CD4-positive, CD25-positive, alpha-beta regulatory T cell (primary cell): ENCODE measurements at places on chromosomes 11 and 22. TPM values are rescaled to one million over a fixed set of nuclear protein-coding genes. Genes with fewer than 3 reads are reported as not detected.

- H3K27ac ChIP-seq, result no peak overlapping the region
- H3K27me3 ChIP-seq, result no peaks in the 10 kb centered on the region
- H3K4me1 ChIP-seq, result no peaks in the 10 kb centered on the region
- no peaks in the 10 kb centered on the region for H3K36me3 ChIP-seq
- no peak overlapping the region for H3K4me3 ChIP-seq
Measured at GRCh38 chr11:27896096-27896495, 195.8 kb upstream of the BDNF start.

- H3K4me1 ChIP-seq, result peaks cover 14% of the 10 kb centered on the region
- DNase-seq, result peak; percentile 47
- H3K27me3 ChIP-seq, result no peaks in the 10 kb centered on the region
- no peak overlapping the region for H3K4me3 ChIP-seq
- no peaks in the 10 kb centered on the region for H3K36me3 ChIP-seq
- H3K27ac ChIP-seq, result no peak overlapping the region
Measured at GRCh38 chr11:6667733-6668374, 12.2 kb upstream of the DCHS1 start.

GRCh38 chr11:69153661-69154060 lies 2.1 kb upstream of the SMIM38 start:
- H3K27ac ChIP-seq, result no peak overlapping the region
- no peaks in the 10 kb centered on the region for H3K36me3 ChIP-seq
- H3K4me3 ChIP-seq, result no peak overlapping the region

- H3K27me3 ChIP-seq, result no peaks in the 10 kb centered on the region
- no peak for DNase-seq
- no peaks in the 10 kb centered on the region for H3K36me3 ChIP-seq
- peaks cover 4% of the 10 kb centered on the region for H3K4me1 ChIP-seq
Measured at GRCh38 chr11:76077575-76078150, 128.6 kb downstream of the WNT11 start.

DNA sequence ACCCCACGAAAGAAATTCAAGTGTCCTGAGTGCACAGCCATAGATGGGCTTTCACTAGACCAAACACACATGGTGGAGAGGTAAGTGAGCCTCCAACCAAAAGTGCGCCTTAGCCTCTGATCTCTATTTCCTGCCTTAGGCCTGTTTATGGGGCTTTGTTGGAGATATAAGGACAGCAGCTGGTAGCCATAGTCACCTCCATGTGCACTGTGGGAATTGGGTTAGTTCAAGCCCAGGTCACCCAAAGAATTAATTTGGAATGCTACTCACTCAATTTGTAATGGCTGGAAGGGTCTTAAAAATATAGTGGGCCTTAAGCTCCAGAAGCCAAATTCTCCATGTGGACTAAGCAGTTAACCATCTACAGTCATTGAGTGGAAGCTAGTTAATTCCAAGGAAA lies 73.6 kb downstream of the ALX4 start:
- DNase-seq, result no peak
- no peak overlapping the region for H3K4me3 ChIP-seq
- H3K27ac ChIP-seq, result no peak overlapping the region
- H3K4me1 ChIP-seq, result no peaks in the 10 kb centered on the region
- no peaks in the 10 kb centered on the region for H3K27me3 ChIP-seq

DNA sequence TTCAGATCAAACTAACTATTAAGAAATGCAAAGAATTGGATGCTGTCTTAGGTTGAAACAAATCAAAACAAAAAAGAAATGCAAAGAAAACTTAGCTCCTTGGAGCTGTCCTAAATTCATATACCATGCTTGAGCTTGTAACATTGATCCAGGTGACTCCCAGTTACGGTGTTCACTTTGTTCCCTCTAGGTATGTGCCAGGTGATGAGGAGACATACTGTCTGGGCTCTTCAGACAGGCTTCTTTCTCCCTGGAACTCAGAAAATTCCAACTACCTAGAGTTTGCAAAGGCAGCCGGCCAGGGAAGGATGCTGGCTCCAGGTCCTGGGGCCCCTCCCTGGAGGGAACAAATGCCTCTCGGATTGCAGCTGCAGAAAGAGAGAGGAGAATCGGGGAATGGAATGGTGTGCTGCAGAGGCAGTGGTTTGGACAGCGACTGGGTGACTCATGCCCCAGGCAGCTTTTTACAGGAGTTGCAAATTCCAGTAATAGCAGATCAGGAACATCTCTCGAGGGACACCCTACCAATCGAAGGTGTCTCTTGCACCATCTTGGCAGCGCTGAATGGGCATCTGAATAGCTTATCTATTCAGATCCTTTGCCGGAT lies 12.3 kb upstream of the ASPHD2 start:
- no peak for DNase-seq
- no peak overlapping the region for H3K27ac ChIP-seq
- no peaks in the 10 kb centered on the region for H3K4me1 ChIP-seq
- peaks cover 21% of the 10 kb centered on the region for H3K27me3 ChIP-seq
- no peak overlapping the region for H3K4me3 ChIP-seq

- H3K4me3 ChIP-seq, result no peak overlapping the region
- H3K27me3 ChIP-seq, result no peaks in the 10 kb centered on the region
- DNase-seq, result no peak
- no peaks in the 10 kb centered on the region for H3K36me3 ChIP-seq
- H3K27ac ChIP-seq, result no peak overlapping the region
Measured at GRCh38 chr11:22554221-22554620, 71.4 kb downstream of the FANCF start.

Gene TBX10
- polyA plus RNA-seq, result not detected
